ENCODE measurements at places on chromosomes 4 and X.

DNA sequence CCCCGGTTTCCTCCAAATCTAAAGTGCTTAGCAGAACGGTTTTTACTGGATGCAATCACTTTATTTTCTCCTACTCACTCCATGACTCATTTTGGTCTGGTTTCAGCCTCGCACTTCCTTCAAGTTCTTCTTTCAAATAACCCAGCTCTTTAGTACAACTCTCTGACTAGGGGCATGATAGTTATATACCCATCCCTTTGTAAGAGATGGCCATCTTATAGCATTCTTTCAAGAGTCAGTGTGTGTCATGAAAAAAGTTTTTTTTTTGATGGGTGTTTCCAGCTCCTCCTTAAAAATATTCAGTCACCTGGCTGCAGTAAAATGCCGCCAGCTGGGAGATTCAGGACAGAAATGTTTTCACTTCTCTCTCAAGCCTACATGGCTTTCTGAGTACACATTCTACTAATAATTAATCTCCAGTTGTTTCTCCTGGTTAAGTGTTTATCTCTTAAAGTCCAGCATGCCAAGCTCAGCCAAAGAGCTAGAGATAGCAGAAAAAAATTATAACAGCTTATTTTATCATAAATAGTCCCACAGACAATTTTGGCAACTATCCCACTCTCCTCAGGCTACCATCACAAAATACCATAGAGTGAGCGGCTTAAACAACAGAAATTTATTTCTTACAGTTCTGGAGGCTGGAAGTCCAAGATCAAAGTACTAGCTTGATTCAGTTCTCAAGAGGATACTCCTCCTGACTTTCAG lies 139.3 kb downstream of the GASK1B start:
- no peak for DNase-seq

- DNase-seq, result no peak
These were observed 32.3 kb downstream of the C4orf54 start for GRCh38 chr4:99625369-99625768.

DNA sequence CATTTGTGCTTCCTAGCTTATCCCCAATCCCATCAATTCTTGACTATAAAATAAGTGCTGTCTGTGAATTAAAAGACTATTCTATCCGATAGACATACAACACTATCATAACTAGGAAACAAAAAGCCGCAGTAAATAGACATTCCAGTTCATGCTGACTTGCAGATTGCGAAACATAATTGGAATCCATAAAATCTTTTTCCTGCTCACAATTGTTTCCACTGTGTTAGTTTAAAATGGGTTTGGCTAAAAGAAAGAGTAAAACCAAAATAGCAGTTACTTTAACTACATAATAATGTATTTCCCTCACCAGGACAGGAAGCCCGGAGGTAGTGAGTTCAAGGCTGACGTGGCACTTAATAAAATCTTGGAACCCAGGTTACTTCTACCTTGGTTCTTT lies 17.2 kb downstream of the SMIM31 start:
- no peak for DNase-seq

- no peak for DNase-seq
These were observed 106.6 kb downstream of the SHROOM4 start for GRCh38 chrX:50707405-50707804.

- no peak for DNase-seq
These were observed 439.5 kb upstream of the MAGEB2 start for GRCh38 chrX:29775890-29776289.

- DNase-seq, result no peak
These were observed 236.7 kb upstream of the PGRMC2 start for GRCh38 chr4:128524311-128524710.

GRCh38 chrX:31237189-31237588 lies 165.3 kb upstream of the FTHL17 start:
- no peak for DNase-seq

DNA sequence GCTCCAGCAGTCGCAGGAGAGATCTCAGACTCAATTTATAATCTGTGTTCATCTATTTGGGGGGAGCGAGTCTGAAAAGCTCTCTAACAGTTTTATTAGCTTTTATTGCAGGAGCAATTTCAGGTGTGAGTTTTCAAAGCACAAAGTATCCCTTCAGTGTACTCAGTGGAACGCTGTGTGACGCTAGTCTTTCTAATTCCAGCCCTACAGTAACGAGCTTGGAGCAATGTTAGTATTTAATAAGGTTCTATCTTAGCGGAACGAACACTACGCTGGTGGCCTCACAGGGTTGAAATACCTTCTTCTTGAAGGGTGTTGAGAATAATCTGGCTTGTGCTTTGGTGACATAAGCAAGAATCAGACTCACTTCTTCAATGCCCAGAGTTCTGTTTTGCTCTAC lies 8.4 kb downstream of the HS3ST1 start:
- no peak for DNase-seq

DNA sequence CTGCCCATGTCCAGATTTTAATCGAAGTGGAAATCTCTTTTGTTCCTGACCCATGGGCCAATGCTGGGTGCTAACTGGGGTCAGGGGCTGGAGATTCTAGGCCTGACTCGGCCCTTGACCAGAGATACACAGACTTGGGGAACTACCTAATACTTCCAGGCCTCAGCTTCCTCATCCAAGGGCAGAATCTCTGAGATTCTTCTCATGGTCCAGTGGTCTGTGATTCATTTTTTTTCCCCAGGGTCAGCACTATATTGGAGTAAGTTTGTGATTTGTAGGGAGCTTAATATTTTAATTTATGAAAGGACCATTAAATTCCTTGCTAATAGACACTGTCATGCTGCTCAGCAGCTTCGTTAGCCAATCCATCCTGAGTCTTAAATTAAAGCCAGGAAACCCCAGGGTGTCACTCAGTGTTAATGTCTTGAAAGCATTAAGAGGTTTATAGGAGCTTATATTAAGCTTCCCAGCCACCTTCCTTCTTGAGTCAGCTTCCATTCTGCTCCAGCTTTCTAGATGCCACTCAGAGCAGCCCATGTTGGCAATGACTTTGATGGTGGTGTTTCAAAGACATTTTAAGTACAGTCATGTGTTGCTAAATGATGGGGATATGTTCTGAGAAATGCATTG lies 27.0 kb upstream of the PROM1 start:
- no peak for DNase-seq

DNA sequence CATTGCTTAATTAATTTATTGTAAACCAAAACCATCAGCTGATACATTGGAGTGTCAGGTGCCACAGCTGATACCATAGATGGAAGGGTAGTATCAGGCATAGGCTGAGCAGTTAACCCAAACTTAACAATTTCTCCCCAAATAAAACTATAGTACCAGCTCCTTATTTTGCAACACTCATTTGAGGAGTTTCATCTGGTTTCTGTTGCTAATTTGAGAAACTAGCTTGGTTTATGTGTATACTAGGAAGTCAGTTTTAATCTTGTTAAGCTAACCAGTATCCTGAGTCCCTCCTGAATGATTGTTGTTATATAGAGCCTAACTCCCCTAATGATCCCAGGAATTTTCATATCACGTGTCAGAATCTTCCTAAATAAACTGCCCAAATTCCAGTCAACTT lies 12.7 kb downstream of the DCAF16 start:
- DNase-seq, result no peak

DNA sequence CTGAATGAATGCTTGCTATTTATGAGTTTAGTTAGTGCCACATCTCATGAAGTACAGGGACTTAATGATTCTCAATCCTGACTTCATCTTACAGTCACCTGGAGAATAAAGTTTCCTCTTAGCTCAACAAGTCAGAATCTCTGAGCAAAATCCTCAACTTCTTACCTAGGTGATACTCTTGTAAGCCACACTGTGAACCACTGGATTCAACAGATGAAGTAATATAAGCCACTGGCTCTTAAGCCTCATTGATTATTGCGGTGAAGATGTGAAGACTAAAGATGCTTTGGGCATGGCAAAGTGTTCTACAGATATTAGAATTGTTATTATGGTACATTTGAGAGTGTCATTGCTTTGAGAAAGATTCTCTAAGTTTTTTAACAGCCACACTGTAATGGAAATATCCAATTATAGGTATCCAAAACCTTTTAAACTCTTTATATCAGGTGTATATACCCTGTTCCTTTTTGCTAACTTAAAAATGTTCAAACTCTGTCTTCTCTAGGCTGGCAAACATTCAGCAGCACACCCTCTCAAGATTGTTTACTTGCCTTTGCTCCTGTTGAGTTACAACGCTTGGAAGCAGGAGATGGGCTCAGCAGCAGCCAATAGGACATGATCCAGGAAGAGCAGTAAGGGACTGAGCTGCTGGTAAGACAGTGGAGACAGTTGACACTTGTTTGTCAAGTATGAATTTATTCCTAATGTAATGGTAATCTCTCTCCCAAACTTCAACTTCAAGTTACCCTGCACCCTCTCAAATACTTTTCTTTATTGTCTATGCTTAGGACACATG lies 43.4 kb downstream of the TET2 start:
- no peak for DNase-seq

DNA sequence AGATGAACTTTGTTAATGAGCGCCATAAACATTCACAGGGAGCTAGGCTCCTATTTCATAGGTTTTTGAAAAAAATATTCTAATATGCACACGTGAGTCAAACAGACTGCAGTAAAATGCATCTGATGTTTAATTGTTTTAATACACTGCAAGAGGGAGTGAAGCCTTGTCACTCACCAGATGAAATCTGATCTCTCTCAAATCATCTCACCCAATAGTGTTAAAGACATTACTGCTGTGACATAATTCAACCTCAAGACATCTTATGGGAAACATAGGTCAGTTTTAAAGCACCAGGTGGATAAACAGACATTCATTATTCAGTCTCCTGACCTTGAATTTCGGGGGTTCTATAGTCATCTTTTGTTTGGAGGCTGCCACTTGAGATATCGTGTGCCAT lies 148.3 kb downstream of the MAML3 start:
- no peak for DNase-seq

DNA sequence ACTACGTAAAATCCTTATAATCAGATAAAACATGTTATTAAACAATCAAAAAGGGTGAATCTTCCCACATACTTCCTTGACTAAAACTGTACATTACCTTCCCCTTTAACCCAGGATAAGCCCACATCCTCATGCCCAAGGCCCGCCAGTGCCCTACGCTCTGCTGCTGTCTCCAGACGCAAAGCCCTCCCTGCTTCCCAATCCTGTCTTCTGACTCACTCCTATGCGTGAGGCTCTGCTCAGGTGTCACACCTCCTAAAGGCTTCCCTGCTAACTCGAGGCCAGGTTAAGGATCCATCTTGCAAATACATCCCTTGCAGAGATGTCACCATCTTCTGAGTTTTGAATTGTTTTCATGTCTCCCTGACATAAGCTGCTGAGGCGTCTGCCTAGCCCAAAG lies 61.6 kb downstream of the STX18 start:
- no peak for DNase-seq

GRCh38 chr4:98745366-98745765 lies 87.0 kb upstream of the TSPAN5 start:
- DNase-seq, result no peak

- no peak for DNase-seq
These were observed 95.9 kb upstream of the MYOZ2 start for GRCh38 chr4:119039779-119040178.

GRCh38 chrX:148412006-148412405 lies 88.4 kb upstream of the AFF2 start:
- DNase-seq, result no peak

GRCh38 chrX:19855700-19856381 lies 31.6 kb downstream of the SH3KBP1 start:
- DNase-seq, result no peak

GRCh38 chrX:21675931-21676330 lies 17.8 kb upstream of the KLHL34 start:
- DNase-seq, result no peak

DNA sequence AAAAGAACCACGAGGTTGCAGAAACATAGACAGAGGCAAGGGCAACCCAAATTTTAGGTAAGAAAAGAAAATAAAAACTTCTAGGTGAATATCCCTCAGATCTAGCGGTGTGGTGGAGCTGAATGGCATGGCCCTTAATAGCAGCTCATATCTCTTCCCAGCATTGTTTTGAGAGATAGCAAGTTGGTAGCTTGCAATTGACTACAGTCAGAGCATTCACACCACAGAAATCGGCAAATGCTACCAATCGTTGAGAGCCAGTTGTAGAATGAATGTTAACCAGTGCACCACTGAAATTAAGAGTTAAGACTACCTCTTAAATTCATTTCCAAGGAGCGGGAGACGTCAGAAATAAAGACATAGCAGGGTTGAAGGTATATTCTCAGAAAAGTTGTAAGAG lies 184.0 kb upstream of the KIT start:
- DNase-seq, result no peak

GRCh38 chr4:189207872-189208271 lies 732.8 kb upstream of the FRG1 start:
- no peak for DNase-seq

- no peak for DNase-seq
These were observed 93.5 kb downstream of the CBLL2 start for GRCh38 chrX:22366166-22366702.

GRCh38 chrX:144566592-144566991 lies 680.7 kb upstream of the SPANXN1 start:
- no peak for DNase-seq

GRCh38 chr4:145878501-145879435 lies 59.9 kb downstream of the ZNF827 start:
- DNase-seq, result no peak

GRCh38 chrX:110992611-110993010 lies 103.4 kb upstream of the PAK3 start:
- no peak for DNase-seq

GRCh38 chr4:73727685-73728084 lies 12.7 kb upstream of the CXCL8 start:
- no peak for DNase-seq

GRCh38 chrX:85590638-85591037 lies 211.2 kb upstream of the POF1B start:
- no peak for DNase-seq

DNA sequence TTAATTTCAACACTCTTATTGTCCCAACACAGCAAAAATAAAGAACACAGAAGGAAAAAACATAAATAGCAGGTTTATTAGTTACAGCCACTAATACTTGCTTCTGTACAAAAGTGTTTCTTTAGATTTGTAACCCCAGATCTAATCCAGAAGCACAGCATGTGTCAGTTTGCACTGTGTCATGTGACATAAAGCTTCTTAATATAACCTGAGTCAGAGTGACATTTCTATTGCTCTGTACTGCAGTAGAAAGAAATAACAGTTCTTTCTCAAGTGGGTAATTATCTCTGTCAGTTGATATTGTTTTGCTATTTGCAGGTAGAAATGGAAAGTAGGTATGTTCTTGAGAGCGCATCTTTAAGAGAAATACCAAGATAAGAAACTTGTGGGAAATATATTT lies 422.5 kb downstream of the ZIC3 start:
- DNase-seq, result no peak

GRCh38 chr4:125780164-125780563 lies 465.4 kb downstream of the FAT4 start:
- no peak for DNase-seq
